Activated naive CD4-positive, alpha-beta T cell treated with anti-CD3 and anti-CD28 coated beads, Interleukin-2, amount 10 ng/mL, durations not matched to agents 7 days and 5 days (primary cell): ENCODE measurements at places on chromosomes 4 and X.

DNA sequence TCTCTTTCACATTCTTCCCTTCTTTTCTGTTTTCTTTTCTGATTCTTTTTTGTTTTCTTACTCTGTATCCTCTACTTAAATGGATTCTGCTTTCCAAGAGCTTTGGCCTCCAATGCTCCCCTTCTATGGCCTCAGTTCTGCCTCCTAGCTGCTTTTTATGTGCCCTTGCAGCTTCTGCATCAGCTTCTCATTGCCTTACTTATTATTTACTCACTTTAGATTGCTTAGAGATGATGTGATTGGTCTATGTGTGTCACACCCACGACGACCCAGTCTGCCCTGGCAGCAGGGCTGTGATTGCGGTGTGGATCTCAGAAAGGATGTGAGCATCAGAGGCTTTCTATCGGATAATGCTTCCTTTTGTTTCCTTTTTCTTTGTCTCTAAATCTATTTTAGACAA is 71.8 kb upstream of the SMARCA5 start:
- H3K4me1 ChIP-seq: no peaks in the 10 kb centered on the region
- H3K27me3 ChIP-seq: no peaks in the 10 kb centered on the region
- H3K27ac ChIP-seq: no peak overlapping the region

DNA sequence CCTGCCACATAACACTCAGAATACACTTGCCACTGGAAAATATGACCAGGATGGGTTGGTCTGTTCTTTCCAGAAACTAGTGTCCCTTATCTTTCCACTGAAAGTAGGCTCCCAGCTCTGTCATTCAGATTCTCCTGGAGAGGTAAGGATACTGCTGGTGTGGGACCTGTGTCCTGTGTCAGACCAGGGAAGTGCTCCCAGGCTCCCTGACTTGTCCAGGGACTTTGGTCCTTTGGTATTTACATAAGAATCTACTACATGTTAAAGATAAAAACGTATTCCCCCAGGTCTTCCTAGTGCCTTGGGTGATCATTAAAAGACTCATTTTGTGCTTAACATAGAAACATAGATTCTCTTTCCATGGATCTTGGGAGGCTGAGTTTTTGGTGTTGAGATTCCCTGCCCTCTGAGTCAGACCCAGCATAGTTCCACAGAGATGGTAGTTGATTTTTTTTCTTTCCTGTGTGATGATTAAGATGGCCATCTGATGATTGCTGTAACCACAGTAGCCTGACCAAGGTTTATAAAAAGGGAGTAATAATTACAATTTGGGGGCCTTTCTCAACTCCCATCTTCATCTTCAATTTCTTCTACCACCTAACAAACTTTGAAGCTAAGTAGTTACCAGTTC is 159.8 kb upstream of the JADE1 start:
- DNase-seq: no peak
- H3K27me3 ChIP-seq: peaks cover 10% of the 10 kb centered on the region
- no peaks in the 10 kb centered on the region for H3K4me1 ChIP-seq
- no peak overlapping the region for H3K27ac ChIP-seq
- no peak overlapping the region for H3K4me3 ChIP-seq
- H3K36me3 ChIP-seq: no peaks in the 10 kb centered on the region

DNA sequence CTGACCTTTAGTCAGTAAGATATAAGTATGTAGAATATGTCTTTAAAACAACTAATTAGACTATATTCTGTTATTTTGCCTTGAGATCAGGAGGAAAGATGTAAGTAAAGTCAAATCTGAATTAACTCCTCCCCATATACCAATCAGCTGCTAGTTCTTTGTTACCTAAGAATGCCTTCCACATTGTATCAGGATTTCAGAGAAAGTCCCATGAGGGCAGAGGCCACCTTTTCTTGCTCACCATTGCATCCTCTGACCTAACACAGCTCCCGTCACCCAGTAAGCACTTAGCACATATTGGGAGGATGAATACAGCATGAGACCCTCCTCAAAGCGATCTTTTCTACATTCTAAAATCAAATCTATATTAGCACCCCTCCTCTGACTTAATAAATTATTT is 87.0 kb downstream of the COL25A1 start:
- no peaks in the 10 kb centered on the region for H3K4me1 ChIP-seq
- H3K27me3 ChIP-seq: peaks cover 4% of the 10 kb centered on the region
- no peaks in the 10 kb centered on the region for H3K36me3 ChIP-seq
- no peak for DNase-seq
- no peak overlapping the region for H3K4me3 ChIP-seq

DNA sequence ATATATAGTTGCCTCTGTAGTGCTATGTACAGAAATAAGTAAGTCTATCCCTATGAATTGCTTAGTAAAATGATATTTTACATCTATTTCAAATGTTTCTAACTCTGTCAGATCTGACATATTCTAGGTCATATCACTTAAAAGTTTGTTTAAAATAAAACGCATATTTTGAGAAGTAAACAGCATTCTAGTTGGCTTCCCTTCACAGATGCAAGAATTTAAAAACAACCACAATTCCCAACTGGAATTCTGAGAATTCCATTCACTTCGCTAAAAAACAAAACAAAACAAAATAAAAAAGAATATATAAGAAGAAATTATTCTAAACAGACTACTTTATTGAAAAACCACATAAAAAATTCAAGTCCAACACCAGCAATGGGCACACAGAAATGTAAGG is 126.0 kb downstream of the PPP3CA start:
- no peak for DNase-seq
- no peak overlapping the region for H3K4me3 ChIP-seq
- no peak overlapping the region for H3K27ac ChIP-seq

GRCh38 chrX:74835566-74835965 is 89.7 kb downstream of the NEXMIF start:
- H3K4me1 ChIP-seq: no peaks in the 10 kb centered on the region
- no peaks in the 10 kb centered on the region for H3K36me3 ChIP-seq
- H3K4me3 ChIP-seq: no peak overlapping the region

DNA sequence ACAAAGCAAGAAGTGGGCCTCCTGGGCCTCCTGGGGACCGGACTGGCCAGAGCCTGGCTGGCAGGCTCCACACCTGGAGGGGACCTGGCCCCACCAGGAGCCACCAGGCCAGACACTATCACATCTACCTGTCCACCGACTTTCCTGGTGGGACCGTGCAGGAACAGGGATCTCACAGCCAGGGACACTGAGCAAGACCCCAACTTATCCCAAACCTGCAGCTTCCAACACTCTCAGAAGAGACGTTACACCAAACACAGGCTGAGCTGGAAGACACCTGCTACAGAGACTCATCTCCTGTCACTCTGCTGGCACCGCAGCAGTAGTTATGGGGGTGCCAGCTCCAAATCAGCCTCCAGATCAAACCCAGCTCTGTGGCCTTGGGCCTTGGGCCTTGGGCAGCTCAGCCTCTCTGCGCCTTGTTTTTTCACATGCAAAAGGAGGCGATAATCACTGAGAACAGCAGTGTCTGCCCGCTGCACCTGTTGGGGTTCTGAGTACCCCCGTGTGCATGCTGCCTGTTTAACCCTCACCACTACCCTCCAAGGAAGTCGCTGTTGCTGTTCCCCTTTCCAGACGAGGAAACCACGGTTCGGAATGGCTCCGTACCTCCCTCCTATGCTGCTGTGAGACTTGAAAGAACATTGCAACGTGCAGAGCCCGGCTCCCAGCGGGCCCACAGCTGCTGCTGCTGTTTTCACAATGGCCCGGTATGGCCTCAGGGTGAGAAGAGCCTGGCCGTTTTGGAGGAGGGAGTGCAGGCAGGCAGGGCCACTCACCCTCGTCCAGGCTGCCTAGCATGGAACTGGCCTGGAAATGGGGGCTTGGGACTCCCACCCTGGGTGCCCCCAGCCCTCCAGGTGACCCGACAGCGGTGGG is 69.6 kb downstream of the ADRA2C start:
- no peak for DNase-seq
- H3K27ac ChIP-seq: no peak overlapping the region
- no peak overlapping the region for H3K4me3 ChIP-seq
- no peaks in the 10 kb centered on the region for H3K36me3 ChIP-seq
- no peaks in the 10 kb centered on the region for H3K4me1 ChIP-seq
- H3K27me3 ChIP-seq: peaks cover 40% of the 10 kb centered on the region

DNA sequence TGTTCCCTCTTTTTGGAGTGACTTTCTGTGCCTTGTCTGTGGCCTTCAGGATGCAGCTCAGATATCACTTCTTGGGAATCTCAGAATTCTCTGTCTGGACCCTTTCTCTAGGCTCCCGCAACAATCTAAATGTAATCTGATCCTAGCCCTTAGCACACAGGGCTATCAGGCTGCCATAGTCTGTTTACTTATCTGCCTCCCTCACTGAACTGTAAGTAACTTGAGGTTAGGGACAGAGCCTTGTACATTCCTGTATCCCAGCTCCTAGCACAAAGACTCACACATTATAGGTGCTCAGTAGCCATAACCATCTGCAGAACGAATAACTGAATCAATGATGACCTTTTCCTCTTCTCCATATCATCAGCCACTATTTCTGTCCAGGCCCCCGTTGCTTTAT is 69.5 kb downstream of the RTL9 start:
- no peaks in the 10 kb centered on the region for H3K36me3 ChIP-seq
- no peak overlapping the region for H3K27ac ChIP-seq
- H3K4me1 ChIP-seq: no peaks in the 10 kb centered on the region
- H3K27me3 ChIP-seq: peaks cover 5% of the 10 kb centered on the region
- no peak overlapping the region for H3K4me3 ChIP-seq
- no peak for DNase-seq

- peaks cover 4% of the 10 kb centered on the region for H3K27me3 ChIP-seq
- H3K27ac ChIP-seq: no peak overlapping the region
- peaks cover 9% of the 10 kb centered on the region for H3K4me1 ChIP-seq
- H3K36me3 ChIP-seq: peaks cover 1% of the 10 kb centered on the region
Measured at GRCh38 chrX:15675490-15675921, 10.9 kb upstream of the CLTRN start.

- DNase-seq: no peak
- H3K27me3 ChIP-seq: peaks cover 14% of the 10 kb centered on the region
- H3K36me3 ChIP-seq: no peaks in the 10 kb centered on the region
- no peak overlapping the region for H3K27ac ChIP-seq
- H3K4me3 ChIP-seq: no peak overlapping the region
- H3K4me1 ChIP-seq: peaks cover 8% of the 10 kb centered on the region
Measured at GRCh38 chr4:7167706-7168105, 24.6 kb upstream of the SORCS2 start.

- H3K36me3 ChIP-seq: no peaks in the 10 kb centered on the region
- H3K27me3 ChIP-seq: no peaks in the 10 kb centered on the region
- H3K4me3 ChIP-seq: no peak overlapping the region
- no peak overlapping the region for H3K27ac ChIP-seq
Measured at GRCh38 chrX:38999967-39000745, 198.9 kb downstream of the MID1IP1 start.

DNA sequence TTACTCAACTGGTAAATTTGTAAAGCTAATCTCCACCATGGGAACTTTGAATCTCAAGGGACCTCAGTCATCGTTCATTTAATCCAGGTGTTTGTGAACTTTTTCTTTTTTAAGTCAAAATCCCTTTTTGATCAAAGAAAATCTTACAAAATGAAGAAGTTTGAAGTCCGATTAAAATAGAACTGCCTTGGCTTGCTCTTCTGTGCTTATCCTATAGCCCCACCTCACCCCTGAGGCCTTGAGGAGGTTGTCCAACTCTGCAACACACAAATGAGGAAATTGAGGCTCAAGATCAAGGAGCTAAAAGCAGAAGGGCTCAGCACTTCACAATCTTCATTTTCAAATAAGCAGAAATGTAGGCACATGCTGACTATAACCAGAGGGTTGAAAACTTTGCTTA is 240.3 kb upstream of the SFRP2 start:
- H3K27ac ChIP-seq: no peak overlapping the region
- H3K4me1 ChIP-seq: no peaks in the 10 kb centered on the region
- no peak overlapping the region for H3K4me3 ChIP-seq
- no peak for DNase-seq
